Cerebellum (tissue), 4 donors: ENCODE measurements at places on chromosomes 11 and 22. TPM values are rescaled to one million over a fixed set of nuclear protein-coding genes. Genes with fewer than 3 reads are reported as not detected.

Gene SCGB1C1
- total RNA-seq: not detected

Gene MUC6
- total RNA-seq: under 0.01 TPM

Gene PLAAT5
- total RNA-seq: 1.9 TPM

Gene OR52I1
- total RNA-seq: not detected

Gene SCT
- not detected for total RNA-seq

Gene OR4C15
- total RNA-seq: not detected

Gene TMEM45B
- 0.64 TPM for total RNA-seq

Gene HIKESHI
- total RNA-seq: 39.4 TPM

Gene ZP1
- total RNA-seq: not detected

Gene MS4A7
- 3.5 TPM for total RNA-seq

Gene SPON1
- total RNA-seq: 39.1 TPM

Gene TH
- 0.54 TPM for total RNA-seq

Gene GLYATL2
- 2.4 TPM for total RNA-seq

Gene FGF3
- 6.5 TPM for total RNA-seq

Gene CCDC73
- 0.36 TPM for total RNA-seq

DNA sequence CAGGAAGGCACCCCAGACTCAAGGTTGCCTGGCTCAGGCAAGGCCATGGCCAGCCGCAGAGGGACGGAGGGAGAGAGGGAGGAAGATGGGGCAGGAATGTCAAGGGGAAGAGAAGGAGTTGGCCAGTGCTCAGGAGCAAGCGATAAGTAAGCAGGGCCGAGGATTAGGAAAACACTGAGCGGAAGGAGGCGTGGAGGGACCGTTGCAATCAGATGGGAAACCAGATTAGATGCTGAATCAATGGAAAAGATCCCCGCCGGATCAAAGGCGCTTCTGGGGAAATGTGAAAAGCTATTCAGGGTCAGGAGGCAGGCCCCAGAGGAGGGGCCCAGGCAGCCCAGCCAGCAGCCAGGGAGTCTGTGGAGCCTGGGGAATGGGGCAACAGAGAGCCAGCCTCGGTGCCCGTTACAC, 26.6 kb upstream of the MYEOV start:
- no peak for DNase-seq

- no peak for DNase-seq
Measured at GRCh38 chr11:74288161-74288560, 23.3 kb downstream of the P4HA3 start.

GRCh38 chr11:70756341-70756740, 358.0 kb downstream of the CTTN start:
- DNase-seq: no peak

GRCh38 chr22:44549701-44550100, 51.7 kb upstream of the RTL6 start:
- no peak for DNase-seq

- no peak for DNase-seq
Measured at GRCh38 chr11:120909676-120910416, 114.1 kb upstream of the TBCEL start.

- no peak for DNase-seq
Measured at GRCh38 chr22:46044621-46045458, 67.9 kb upstream of the WNT7B start.

DNA sequence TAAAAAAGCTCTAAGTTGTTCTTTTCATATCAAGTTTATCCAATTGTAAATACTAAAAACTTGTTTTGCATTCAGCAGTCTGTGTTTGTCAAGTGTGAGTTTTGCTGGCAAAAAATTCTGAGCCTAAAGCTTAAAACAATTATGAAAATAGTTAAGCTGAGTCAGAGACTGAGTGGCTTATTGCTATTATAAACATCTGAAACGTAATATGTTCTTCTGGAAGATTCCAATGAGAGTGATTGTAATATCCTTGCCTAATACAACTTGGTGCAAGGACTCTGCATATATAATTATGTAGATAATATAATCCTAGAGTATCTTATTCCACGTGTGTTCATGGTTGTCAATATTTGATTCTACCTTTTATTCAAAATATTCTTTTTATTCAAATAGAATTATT, 14.1 kb upstream of the NUP50 start:
- DNase-seq: no peak

DNA sequence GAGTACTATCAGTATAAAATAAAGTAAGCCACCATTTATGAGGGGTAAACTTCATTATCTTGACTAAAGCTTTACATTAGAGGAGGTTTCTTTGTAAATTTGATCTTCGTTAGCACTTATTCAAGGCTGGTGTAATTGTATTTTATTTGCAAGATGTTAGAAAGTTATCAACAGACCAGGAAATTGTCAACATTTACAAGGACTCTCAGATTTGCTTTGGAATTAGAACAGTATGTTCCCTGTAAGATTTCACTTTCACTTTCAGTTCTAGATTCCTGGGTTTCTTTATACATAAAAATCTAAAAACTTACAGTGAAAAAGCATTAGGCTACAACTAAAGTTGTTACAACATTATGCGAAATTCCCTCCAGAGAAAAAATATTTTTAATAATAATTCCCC, 4.6 kb upstream of the BIRC3 start:
- no peak for DNase-seq

DNA sequence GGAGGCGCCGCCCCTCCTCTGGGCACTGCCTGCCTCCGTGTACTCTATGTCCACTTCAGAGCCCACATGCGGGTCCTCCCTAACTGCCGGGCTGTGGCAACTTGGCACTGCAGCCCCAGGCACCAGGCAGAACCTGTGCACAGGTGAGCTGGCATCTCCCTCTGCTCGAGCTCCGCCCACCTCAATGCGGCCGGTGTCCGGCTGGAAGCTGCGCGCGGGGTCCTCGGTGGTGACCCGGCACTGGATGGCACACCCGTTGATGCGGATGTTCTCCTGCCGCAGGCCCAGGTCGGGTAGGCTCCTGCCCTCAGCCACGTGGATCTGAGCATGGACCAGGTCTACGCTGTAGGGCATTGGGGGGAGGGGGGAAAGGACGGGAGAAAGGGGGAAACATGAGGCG, 9.1 kb downstream of the LRFN4 start:
- DNase-seq: no peak

GRCh38 chr11:56010716-56011115, 16.3 kb upstream of the OR5F1 start:
- DNase-seq: no peak

GRCh38 chr11:6022956-6023355, 7.6 kb downstream of the OR56A1 start:
- DNase-seq: peak; percentile 19

DNA sequence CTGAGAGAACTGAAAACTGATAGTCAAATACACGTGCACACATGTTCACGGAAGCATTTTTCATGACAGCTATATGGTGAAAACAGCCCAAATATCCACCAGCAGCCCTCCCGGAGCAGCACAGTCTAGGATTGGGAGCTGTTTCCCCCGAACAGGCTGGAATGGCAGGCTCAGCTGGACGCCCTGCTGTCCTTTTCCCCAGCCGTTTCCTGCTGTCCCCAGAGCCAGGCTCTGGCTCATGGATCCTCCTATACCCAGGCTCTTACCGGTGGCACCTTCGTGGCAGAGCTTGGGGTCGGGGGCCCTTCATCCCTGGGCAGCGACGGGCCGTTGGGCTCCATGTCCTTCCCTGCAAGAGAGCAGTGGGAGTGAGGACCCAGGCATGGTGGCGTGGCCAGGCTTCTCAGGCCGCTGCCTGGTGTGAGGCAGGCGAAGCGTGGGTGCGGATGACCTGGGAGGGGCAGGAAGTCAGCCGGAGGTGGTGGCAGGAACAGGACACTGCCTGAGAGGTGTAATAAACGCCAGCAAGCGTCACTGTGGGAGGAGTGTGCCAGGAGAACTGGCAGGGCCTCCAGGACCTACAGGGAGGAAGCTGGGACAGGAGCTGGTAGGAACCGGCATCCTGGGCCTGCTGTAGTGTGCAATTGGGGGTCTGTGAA, 38.8 kb downstream of the OSBPL5 start:
- DNase-seq: no peak

- DNase-seq: no peak
Measured at GRCh38 chr22:46364341-46365165, 29.0 kb downstream of the TRMU start.

GRCh38 chr11:66328031-66328301, 8.3 kb downstream of the RIN1 start:
- no peak for DNase-seq

DNA sequence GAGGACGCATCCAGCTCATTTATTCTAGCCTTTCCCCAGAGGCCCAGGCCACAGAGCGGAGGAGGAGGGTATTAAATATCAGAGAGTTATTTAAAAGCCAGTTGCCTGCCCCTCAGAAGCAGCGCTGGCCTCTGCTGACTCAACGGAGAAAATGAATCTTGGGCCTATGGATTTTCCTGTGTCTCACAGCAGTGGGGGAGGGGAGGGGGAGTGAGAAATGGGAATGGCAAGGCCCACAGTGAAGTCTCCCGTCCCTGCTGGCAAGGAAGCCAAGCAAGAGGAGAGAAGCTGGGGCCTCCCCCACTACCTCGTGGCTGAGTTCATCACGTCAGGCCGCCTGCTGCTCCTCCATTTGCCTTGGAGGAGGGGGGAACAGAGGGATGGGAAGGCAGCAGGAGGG, 4.5 kb upstream of the TPBGL start:
- no peak for DNase-seq

DNA sequence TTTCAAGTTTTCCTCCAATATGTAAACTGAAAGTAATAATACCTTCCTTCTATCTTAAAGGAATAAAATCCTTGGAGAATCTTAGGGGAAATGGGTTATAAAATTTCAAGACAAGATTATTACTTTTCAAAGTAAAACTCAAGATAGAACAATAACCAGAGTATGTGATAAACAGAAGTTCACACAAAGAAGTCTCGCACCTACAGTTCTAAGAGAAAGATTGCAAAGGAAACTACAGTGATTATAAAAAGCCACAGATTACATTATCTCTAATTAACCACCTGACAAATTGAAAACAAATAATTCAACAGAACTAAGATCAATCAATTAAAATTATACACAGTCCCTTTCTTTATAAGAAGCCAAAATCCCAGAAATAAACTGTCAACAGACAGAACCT, 34.0 kb downstream of the AMBRA1 start:
- no peak for DNase-seq

GRCh38 chr11:47485107-47485506, 36.2 kb upstream of the RAPSN start:
- DNase-seq: no peak

- DNase-seq: no peak
Measured at GRCh38 chr11:19512618-19513017, 200.0 kb upstream of the NAV2 start.

DNA sequence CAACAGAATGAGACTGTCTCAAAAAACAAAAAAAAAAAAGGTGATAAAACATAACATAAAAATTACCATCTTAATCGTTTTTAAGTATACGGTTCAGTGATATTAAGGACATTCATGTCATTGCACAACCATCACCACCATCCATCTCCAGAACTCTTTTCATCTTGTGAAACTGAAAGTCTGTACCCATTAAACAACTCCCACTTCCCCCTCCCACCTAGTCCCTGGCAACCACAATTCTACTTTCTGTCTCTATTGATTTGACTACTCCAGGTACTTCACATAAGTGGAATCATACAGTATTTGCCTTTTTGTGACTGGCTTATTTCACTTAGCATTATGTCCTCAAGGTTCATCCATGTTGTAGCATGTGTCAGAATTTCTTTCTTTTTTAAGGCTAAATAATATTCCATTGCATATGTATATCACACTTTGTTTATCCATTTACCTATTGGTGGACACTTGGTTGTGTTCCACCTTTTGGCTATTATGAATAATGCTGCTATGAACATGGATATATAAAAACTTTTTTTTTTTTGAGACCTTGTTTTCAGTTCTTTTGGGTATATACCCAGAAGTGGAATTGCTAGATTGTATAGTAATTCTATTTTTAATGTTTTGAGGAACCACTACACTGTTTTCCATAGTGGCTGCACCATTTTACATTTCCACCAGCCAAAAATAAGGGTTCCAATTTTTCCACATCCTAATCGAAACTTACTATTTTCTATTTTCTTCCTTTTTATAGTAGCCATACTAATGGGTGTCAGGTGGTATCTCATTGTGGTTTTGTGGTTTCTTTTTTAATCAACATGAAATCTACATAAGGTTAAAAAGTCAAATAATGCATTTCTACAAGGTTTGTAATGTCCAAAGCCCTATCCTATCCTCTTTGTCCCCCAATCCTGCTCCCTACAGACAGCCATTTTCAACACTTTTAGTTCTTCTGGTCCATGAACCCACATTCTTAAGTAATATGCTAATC, 23.4 kb upstream of the PIK3C2A start:
- DNase-seq: no peak

DNA sequence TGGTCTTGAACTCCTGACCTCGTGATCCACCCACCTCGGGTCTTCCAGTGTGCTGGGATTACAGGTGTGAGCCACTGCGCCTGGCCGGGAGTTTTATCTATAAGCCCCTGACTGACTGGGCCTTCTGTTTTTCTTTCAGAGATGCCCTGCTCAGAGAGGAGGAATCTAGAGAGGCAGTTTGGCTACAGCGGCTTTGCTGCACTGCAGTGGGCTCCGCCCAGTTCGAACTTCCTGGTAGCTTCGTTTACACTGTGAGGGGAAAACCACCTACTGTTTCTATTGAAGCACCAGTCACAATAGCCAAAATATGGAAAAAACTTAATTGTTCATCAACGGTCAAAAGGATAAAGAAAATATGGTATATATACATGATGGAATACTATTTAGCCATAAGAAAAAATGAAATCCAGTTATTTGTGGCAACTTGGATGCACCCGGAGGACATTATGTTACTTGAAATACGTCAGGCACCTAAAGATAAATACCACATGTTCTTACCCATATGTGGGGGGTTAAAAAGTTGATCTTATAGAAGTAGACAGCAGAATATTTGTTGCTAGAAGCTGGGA, 31.9 kb upstream of the FAM181B start:
- DNase-seq: no peak

- DNase-seq: no peak
Measured at GRCh38 chr11:72989727-72990126, 152.4 kb downstream of the FCHSD2 start.

DNA sequence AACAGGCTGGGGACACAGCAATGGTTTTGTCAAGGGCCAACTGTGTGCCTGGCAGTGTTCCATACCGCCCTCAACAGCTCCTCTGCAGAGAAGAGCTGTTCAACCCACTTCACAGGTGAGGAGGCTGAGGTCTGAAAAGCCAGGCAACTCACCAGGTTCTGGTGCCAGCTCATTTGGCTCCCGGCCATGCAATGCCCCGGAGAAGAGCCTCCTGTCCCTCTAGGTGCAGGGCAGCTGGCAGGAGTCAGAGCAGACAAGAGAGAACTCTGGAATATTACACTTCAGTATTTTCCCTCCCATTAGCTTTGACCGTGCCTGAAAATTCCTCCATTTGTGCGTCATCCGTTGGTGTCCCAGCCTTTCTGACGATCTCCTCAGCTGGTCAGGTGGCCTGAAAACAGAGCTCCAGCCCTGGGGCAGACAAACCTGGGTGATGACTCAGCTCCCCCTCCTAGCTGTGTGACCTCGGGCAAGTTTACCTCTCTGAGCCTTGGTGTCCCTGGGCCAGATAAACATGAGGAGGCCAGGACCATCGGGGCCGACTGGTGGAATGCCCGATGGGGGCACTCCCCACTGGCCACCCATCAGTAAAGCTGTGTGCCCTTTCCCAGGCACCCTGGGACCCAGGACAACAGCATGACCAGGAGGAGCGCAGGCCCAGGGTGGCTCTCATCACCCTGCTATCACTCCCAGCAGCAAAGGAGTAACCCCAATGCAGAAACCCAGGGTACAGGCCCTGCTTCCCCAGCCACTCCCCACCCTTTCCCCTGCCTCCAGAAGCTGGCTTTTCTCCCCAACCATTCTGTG, 9.6 kb upstream of the C1QTNF6 start:
- peak; percentile 43 for DNase-seq

- no peak for DNase-seq
Measured at GRCh38 chr11:86699040-86699791, 26.8 kb upstream of the ME3 start.

- DNase-seq: no peak
Measured at GRCh38 chr11:118870396-118871343, 13.0 kb upstream of the CXCR5 start.
